ENCODE measurements at places on chromosomes 4 and X.

- DNase-seq: peak; percentile 55
Observed at GRCh38 chr4:125985856-125986255, 671.1 kb downstream of the FAT4 start.

GRCh38 chrX:12138361-12139313 is at the start of gene FRMPD4:
Gene FRMPD4 (plus strand): TSS chrX:12138473. CDS start chrX:12138972, 499 bp downstream.
- no peak for DNase-seq

DNA sequence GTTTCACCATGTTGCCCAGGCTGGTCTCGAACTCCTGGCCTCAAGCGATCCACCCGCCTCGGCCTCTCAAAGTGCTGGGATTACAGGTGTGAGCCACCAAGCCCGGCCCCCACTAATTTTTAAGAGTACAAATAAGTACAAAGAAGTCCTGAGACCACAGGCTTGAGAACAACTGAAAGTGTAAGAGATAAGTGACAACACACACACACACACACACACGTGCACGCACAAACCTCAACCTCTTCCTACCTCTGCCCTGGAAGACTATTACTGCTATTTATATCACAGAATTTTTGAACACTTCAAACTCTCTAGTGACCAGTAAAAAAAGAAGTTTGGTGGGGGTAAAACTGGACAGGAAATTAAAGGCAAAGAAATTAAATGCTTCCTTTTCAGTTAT is 7.5 kb downstream of the KLHL15 start:
- DNase-seq: no peak

DNA sequence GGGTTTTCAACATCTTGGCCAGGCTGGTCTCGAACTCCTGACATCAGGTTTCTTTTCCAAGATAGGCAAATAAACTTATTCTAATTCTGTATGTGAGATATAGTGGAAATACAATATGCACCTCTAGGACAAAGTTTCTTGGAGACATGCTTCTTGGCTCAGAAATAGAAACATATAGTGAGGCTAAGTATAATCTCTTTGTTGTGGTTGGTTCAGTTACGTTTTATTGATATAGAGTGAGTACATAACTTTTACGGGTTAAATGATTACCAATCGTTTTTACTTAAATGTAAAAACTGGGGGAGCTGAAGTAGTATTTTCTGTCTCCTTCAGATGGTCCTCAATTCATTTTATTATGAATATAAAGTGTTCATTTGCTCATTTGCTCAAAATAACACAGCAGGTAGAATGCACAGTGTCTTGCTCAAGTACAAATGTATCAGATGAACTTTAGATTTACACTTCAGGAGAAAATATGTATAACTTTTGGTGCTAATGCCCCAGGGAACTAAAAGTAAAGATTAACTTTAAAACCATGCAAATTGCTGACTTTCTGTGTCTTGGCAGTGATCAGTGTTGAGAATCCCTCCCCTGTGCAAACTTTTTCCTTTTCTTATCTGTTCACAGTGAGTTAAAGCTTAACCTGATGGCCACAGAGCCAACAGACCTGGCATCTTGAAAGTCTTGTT is 77.6 kb downstream of the AFF1 start:
- no peak for DNase-seq

GRCh38 chr4:185053746-185054145 is 35.5 kb downstream of the HELT start:
- no peak for DNase-seq

DNA sequence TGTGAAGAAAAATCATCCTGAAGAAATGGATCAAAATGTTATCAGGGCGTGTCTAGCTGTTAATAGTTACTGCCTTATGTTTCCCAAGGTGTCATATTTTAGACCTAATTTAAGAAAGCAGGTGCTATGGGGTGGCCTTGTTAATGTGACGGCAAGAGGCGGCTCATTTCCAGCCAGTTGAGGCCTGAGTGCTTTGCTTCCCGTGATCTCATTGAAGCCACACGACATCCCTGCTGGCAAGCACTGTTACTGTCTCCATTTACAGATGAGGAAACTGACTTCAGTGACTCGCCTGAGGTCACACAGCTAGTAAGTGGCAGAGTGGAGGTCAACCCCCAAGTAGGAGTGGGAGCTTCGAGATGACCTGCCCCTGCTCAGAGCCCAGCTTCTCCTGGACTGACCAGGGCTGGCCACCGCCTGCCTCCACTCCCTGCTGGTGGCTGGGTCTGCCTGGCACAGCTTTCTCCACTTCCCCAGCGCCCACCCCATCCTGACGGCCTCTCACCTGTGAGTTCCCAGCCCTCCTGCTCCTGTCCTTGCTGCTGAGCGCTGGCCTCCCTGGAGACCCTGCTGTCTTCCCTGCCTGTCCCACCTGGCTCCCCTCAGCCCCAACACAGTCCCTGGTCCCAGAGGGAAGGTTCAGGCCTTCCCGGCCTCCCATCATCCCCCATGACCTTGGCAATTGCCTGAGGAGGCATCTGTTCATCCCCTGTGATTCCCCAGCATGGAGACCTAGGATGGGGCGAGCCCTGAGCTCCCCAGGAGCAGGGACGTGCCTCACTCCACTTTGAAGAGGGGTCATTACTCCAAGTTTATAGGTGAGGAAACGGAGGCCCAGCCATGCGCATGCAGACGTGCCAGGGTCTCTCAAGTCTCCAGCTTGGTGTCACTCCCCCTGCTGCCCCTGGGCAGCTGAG is 47.7 kb upstream of the SORCS2 start:
- DNase-seq: no peak

- no peak for DNase-seq
Observed at GRCh38 chrX:48981178-48981577, 9.5 kb upstream of the KCND1 start.

DNA sequence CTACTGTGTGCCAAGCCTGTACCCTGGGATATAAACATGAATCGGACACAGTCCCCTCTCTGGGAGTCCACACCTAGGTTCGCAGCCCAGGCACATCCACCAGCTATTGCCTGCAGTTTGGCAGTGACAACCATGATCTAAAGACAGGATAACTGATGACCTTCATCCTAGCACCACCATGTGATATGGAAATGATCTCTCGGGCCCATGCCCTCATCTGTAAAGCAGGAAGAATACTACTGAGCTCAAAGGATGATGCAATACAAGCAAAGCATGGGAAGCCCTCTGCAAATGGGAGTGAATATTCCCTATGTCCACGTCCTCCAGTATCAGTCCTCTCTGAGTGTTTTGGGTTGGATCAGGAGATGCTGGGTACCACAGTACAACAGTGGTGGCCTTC is 80.9 kb upstream of the MSX1 start:
- DNase-seq: no peak

- DNase-seq: no peak
Observed at GRCh38 chr4:139576219-139576618, 20.2 kb upstream of the SETD7 start.

- no peak for DNase-seq
Observed at GRCh38 chr4:177185151-177185550, 124.5 kb upstream of the NEIL3 start.

DNA sequence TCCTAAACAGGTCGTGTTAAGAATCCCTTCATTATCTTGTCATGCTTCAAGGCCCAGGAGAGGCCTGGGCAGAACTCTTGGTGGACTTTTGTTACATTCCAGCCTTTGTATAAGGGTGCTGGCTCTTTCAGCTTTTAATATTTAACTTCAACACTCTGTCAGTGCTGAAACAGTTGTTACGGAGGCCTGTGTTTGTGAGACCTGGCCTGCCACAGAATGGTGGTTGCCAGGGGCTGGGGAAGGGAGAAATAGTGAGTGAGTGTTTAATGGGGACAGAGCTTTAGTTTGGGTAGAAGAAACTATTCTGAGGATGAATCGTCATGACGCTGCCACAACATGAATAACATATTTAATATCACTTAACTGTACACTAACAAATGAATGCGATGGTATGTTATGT is 1027.6 kb upstream of the PRKX start:
- DNase-seq: no peak

DNA sequence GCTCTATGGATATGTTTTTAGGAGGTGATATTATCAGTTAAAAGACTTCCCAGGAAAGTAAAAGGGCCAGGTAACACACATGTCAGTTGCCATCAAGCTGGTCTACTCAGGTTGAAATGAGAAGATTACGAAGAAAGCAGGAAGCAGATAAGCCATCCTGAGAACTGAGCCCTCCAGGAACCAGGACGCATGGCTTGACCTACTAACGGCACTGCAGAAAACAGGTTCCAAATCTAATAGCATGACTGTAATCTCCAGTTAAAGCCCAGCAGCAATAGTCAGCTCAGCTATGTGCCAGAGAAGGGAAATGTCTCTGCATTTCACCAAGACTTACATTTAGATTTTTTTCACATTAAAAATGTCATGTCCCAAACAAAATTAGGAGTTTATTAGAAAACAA is 77.9 kb downstream of the APBB2 start:
- no peak for DNase-seq

GRCh38 chrX:23643020-23643419 is 24.3 kb upstream of the PRDX4 start:
- no peak for DNase-seq

GRCh38 chr4:149409555-149409962 is 406.1 kb downstream of the IQCM start:
- no peak for DNase-seq

- no peak for DNase-seq
Observed at GRCh38 chr4:139738846-139739613, 73.4 kb downstream of the MGST2 start.

GRCh38 chr4:107380190-107380589 is 339.8 kb downstream of the PAPSS1 start:
- DNase-seq: no peak

DNA sequence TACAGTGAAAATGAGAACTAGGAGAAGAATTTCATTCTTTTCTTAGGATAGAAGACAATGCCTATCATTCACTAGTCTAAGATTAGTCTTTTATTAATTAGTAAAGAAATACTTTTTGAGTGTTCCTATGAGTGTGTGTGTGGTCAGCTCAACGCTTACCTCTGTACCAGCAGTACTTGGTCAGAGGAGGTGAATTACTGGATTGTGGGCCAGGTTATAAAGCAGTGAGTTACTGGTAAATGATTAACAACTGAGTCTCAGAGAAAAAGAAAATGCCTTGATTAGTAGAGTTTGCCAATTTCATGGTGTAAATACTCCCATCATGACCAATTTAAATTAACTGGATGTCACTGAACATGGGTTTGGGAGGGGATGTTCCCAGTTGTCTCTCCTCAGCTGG is 444.6 kb downstream of the STIM2 start:
- no peak for DNase-seq

GRCh38 chrX:36978886-36979285 is 29.3 kb upstream of the FAM47C start:
- peak; percentile 34 for DNase-seq

DNA sequence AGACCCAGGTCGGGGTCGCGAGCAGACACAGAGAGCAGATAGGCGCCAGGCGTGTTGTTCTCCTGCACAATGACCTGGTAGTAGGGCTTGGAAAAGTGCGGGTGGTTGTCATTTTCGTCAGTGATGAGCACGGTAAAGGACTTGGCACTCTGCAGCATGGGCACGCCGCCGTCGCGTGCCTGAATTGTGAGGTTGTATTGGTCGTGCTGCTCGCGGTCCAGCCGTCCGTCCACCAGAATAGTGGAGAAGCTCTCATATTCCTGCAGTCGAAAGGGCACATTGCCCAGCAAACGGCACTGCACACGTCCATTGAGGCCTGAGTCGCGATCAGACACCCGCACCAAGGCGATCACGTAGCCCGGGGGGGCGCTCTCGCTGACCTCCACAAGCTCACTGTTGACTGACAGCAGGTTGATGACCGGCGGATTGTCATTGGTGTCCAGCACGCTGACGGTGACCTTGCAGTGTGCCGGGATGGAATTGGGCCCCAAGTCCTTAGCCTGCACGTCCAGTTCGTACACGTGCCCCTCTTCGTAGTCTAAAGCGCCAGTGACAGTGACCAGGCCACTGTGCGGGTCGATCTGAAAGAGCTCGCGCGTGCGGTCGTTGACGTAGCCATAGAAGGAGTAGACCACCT is 2.8 kb downstream of the PCDH19 start:
- no peak for DNase-seq

DNA sequence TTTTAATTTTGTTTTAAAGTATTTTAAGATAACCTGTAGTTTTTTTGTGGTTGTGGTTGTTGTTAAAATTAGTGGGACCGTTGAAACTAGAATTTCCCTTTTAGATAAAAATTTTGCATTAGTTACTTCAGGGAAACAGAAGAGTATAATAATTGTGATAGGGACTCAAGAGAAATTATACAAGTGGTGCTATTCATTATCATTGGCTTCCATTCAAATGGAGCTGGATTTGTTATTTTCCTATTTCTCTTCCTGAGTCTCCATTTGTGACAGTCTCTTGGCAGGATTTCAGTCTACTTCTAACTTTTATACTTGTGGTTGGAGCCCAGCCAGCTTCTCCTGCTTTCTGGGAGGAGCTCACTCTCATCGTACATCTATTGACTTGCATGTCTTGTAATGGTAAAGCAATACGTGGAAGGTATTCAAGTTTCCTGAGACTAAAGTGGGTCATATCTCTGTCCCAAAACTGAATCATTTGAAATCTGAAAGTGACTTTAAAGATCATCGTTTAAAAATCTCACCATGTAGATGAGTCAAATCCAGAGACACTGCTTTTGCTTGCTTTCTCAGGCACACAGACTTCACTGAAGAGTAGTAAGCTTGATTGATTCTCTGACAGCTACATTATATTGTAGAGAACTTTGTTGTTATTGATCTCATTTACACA is 155.8 kb downstream of the RPA4 start:
- no peak for DNase-seq

DNA sequence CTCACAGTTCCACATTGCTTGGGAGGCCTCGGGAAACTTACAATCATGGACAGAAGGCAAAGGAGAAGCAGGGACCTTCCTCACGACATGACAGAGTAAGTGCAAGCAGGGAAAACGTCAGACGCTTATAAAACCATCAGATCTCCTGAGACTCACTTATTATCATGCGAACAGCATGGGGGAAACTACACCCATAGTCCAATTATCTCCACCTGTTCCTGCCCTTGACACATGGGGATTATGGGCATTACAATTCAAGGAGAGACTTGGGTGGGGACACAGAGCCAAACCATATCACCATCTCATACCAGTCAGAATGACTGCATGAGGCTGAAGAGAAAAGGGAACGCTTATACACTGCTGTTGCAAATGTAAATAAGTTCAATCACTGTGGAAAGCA is 1066.9 kb upstream of the PCDH7 start:
- no peak for DNase-seq

GRCh38 chrX:123525123-123525725 is 207.6 kb downstream of the THOC2 start:
- DNase-seq: no peak

DNA sequence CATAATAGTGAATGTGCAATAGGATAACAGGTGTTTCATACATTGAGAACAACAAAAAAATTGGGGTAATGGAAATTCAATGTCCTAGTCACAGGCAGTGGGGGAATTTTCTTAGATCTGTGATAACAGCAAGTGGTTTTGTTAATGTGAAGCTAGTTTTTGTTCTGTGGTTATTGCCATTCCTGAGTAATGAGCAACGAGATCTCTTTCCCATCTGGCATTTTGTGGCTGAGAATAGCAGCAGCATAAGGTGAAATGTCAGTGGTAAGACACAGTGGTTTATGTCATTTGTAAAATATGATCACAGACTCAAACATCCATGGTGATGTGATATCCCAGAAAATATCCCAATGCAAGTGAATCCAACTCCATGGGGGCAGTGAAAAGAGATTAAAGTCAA is 497.5 kb downstream of the KCNIP4 start:
- peak; percentile 65 for DNase-seq
